ENCODE measurements at places on chromosomes 1 and 21. TPM values are rescaled to one million over a fixed set of nuclear protein-coding genes. Genes with fewer than 3 reads are reported as not detected.

Gene ST6GALNAC3
- total RNA-seq, result 0.38 TPM

Gene C1orf94
- not detected for total RNA-seq

Gene FCRL6
- total RNA-seq, result not detected

Gene AIM2
- total RNA-seq, result not detected

Gene IL20
- total RNA-seq, result 13.7 TPM

Gene ACTN2
- total RNA-seq, result not detected

Gene UTS2
- total RNA-seq, result not detected

Gene RAB42
- total RNA-seq, result 1.5 TPM

Gene AQP10
- 0.08 TPM for total RNA-seq

Data from hair follicular keratinocyte (primary cell).